ENCODE measurements at places on chromosomes 13 and 19.

- DNase-seq = no peak
These were observed 561.7 kb downstream of the DIAPH3 start for GRCh38 chr13:59601993-59602392.

GRCh38 chr19:30530751-30531150 is 158.6 kb downstream of the ZNF536 start:
- no peak for DNase-seq

DNA sequence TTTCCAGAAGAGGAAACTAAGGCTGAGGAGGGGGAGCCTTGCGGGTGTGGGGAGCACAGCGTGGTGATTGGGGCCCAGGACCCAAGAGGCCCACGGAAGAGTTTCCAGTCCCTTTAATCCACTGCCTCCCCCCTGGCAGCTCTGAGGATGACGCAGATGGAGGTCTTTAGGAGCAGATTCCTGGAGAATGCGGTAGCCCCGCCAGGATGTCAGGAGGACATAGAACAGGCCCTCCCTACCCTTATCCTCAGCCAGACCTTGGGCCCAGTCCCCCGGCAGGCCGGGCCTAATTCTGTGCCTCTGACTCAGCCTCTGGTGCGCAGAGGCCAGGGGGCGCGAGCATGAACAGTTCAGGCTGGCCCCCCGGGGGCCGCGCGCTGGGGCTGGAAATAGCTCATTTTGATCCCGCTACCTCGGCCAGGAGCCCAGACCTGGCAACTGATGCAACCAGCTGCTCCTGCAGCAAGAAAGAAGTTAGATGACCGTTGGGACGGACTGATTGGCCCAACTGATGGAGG is 461 bp upstream of the HSPB6 start:
- peak; percentile 81 for DNase-seq

DNA sequence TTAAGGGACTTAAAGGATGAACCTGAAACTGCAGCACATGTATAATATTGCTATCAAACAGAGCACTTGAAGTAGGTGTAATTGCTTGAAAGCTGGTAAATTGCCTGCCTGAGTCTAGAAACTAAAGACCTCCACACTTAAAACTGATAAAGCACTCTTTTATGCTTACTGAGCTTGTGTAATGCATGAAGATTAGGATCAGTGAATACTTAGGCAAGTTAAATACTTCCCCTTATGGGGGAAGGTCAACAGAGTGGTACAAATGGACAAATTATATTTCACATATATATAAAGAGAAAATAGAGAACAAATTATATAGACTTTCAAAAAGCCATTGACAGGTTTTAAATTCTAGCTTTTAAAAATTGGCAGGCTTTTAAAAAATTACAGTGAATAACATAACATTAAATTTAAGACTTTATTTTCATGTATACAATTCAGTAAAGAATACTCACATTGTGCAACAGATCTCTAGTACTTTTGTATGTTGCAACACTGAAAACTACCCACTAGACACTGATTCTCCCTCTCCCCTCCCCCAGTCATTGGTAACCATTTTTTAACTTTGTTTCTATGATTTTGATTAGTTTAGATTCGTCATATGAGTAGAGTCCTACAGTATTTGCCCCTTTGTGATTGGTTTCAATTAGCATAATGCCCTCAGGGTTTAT is 23.9 kb downstream of the PIBF1 start:
- DNase-seq = no peak

- DNase-seq = no peak
These were observed at the start of gene SERP2 for GRCh38 chr13:44373601-44374347. Gene SERP2, plus strand, starts transcription at chr13:44373824. Its CDS starts 202 bp downstream, at chr13:44374026.
